ENCODE measurements at places on chromosomes 2 and 18.
A peak's percentile ranks its signal among the peaks of the same experiment; 100 is the strongest.

DNA sequence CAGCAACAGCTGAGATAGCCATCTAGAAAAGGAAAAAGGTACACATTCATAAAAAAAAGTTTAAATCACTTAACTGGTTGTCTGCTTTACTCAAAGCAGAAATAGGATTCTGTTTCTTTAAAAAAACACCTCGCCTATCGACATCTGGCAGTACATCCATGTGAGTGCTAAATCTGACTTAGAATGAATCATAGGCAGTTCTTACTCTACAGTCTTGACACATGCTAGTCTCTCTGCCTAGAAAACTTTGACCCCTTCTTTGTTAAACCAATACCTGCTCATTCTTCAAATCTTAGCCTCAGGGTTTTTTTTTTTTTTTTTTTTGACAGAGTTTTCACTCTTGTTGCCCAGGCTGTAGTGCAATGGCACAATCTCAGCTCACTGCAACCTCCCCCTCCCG is 37.1 kb upstream of the GPR75 start:
- DNase-seq, result no peak

DNA sequence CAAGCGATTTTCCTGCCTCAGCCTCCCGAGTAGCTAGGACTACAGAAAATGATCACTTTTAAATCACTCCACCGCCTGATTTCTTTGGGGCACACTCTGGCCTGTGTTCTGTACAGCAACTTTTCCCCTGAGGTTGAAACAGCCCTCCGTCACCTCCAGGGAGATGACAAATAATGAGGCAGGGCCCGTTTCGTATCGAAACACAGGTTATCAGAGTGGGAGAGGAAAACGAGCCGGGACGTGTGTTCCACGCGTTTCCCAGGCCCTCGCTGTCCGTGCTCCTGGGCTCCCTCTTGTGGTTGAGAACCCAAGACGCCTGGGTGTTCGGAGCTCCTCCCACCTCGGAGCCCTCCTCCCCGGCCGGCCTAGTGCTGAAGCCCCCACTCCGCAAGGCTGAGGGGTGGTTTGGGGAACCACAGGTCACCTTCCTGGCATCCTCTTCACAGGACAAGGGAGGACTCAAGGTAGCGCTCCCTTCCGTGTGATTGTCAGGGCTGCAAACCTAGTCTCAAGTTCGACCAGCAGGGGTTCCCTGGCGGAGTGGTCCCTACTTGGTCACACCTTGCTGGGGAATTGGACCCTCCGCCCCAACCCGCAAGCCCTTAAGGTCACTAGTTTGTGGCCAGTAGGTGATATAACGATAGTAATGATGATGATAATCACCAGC is 12.8 kb downstream of the ATP6V1B1 start:
- peak; percentile 23 for DNase-seq

GRCh38 chr18:3839581-3839981 is 389.6 kb downstream of the TGIF1 start:
- no peak for DNase-seq

GRCh38 chr2:85165088-85165690 is 32.0 kb downstream of the TCF7L1 start:
- no peak for DNase-seq

DNA sequence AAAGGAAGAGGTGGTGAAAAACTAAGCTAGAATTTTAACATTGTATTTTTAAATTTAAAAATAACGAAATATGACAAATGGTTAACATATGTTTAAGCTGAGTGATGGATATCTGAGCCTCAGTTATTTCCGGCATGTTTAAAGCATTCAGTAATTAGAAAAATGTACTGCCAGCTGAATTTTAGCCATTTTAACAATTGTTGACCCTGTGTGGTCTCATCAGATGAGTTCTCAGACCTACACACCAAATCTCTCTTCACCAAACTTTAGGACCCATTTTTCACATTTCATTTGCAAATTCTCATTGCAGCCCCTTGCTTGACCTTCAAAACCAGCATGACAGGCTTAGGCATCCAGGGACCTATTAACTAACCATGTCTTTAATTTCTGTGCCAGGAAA is 91.5 kb upstream of the RGPD4 start:
- DNase-seq, result no peak

DNA sequence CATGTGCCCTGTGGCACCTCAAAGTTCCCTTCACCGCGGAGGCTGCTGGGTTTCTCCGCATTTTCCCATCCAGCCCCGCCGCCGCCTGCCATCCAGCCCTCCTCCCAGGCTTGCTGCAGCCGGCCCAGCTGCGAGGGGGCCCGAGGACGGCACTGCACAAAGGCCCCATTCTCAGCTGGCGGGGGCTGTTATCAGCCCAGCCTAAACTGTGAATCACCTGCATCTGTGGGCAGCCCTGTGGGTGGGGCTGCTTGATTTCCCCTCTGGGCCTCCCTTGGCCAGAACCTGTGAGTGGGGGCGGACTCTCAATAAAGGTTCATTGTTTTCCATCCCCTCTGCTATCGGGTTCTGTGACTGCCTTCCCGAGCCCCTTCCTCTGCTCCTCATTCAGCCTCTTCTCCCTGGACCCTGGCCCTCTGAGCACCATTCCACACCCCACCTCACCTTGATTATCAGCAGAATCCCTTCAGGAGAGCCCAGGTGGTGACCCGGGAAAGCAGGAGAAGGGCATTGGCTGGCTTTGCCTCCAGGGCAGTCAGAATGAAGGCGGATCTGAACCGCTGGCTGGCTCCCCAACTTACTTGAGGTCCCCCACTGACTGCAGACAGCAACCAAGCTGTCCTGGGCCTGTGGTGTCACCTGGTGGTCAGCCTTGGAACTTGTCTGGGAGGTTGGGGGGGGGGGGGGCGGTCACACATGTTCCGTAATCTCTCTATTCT is 204.5 kb downstream of the ZFP36L2 start:
- no peak for DNase-seq

- DNase-seq, result no peak
These were observed 21.8 kb downstream of the SCN3A start for GRCh38 chr2:165182029-165182428.

- DNase-seq, result no peak
These were observed 218.1 kb downstream of the HNMT start for GRCh38 chr2:138182250-138182936.

GRCh38 chr2:119583291-119583690 is 39.0 kb downstream of the CFAP221 start:
- DNase-seq, result no peak

DNA sequence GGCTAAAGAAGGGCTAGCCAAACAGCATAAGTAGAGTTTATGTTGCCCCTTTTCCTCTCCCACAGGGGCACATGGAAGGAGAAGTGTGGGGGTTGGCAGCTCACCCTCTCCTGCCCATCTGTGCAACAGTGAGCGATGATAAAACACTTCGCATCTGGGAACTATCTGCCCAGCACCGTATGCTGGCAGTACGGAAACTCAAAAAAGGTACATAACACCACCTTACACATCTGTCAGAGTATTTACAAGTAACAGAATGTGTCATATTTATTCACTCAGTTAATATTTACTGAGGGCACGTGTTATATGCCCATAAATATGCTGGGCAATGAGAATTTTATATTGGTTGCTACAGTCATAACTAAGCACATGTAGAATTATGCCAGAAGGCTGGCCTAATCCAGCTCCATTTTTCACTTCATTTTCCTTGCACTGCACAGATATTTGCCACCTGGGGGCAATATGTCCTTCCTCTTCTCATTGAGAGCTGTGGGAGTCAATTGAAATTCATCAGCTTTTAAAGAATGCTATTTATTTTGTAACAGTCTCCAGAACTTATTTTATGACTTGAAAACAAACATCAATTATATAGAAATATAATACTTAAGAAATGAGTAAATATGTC is 150.6 kb downstream of the RTN4 start:
- DNase-seq, result peak; percentile 37

DNA sequence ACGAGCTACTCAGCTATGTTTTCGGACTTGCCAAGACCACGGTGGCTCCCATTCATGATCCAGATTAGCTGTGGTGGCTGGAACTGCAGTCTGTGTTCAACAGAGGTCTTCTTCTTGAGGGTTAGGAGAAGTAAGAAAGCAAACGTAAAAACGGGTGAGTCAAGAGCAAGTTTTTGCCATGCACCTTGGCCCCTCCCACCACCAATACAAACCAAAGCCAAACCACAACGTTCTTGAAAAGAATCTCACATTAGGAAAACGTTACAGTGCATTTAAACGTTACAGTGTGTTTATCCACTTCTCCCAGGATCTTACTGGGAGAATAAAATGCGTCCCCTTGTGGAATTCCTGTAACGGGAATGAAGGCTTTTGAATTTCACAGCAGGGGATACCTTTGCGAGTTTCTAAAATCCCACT is 725 bp downstream of the FBXO48 start:
- no peak for DNase-seq

DNA sequence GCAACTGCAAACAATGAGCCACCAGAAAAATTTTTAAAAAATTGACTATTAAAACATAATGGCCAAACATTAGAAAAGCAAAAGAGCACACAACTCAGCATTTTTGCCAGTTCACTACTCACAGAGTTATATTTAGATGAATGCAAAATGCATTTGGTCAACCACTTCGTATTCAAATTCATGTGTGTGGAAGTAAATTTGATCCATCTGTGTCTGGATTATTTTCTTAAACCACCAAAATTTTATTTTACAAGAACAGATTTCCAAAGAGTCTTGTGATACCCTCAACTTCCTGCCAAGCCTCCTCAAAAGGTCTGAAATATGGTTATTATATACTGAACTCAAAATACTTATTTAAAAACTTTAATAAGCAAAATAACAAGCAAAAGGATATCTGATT is 57.4 kb downstream of the PPP1R1C start:
- no peak for DNase-seq

DNA sequence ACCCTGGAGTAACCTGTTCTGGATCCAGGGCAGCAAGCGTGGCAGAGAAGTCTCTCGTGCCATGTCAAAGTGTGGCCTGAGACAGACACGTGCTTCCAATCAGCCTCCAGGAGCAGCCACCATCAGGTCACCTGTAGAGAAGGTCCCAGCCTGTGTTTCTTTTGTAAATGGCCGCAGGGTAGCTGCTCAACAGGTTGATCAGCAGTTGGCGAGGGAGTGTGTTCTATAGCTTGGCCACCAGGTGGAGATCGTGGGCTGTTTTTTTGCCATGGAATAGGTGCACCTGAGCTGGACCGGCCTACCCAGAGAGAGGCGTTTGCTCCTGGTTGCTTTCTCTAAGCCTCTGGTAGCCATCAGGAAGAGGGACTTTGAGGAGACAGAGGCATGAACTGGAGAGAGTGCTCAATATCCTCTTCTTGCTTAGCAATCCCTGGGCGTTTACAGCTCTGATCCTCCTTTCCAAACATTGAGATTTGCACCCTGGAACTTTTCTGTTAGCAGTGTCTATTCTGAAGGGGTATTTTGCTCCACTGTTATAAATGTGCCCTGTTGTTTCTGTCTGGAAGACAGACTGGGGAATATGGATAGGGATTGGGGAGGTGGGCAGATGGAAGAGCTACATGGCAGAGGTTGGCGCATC is 34.2 kb upstream of the EN1 start:
- DNase-seq, result no peak

DNA sequence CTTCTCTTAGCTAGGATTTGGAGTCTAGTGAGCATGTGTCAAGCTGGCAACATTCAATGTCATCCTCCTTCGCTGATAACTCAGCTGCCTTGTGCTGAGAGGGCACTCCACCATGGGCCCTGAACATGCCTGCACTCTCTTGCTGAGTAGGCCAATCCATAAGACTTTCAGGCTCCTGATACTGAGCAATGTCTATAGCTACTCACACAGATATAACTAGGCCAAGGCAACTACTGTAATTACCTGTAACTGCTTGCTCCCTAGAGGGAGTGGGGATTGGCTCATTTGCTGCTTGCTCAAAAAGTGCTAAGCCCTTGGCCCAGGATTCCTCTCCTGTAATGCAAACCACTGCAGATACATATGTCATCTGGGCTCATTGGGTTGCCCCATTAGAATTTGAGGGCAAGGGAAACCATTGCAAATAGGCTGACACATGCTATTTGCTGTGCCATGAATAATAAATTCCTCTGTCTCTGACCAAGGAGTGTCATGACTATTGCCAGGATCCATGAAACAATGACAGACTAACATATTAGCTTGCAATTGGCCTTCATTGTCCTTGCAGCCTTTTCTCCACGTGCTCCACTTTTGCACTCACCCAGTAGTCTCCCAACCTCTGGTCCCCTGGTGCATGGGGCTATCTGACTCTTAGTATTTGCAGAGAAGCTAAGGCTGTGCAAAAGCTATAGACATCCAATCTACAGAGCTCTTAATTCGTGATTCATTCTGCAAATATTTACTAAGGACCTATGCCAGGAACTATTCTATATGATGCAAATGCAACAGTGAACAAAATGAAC is 36.9 kb upstream of the BMPR2 start:
- DNase-seq, result no peak

GRCh38 chr2:207281436-207281835 is 115.7 kb upstream of the KLF7 start:
- DNase-seq, result no peak

Measured in GM04503 (cell line).